Activated B cell treated with CpG ODN at 0.5 μM for 24 hours (primary cell): ENCODE measurements at places on chromosomes 5 and 9. TPM values are rescaled to one million over a fixed set of nuclear protein-coding genes. Genes with fewer than 3 reads are reported as not detected.

DNA sequence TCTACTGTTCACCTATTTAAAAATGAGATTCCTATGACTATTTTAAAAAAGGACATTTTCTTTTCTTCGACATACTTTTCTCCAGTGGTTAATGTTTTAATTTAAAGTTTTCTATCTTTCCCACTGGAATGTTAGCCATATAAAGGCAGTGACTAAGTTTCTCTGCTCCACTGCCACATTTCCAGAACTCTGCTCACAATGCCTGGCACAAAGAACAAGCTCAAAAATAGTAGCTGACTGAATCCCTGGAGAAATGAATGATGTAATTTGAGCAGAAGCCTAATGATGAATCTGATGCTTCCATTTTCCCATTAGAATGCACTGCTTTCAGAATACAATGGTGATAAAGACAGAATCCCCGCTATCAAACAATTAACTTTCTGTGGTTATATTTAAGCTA is 817.8 kb downstream of the MTRR start:
- H3K36me3 ChIP-seq: no peaks in the 10 kb centered on the region
- no peak overlapping the region for H3K4me3 ChIP-seq
- DNase-seq: no peak
- H3K27me3 ChIP-seq: no peaks in the 10 kb centered on the region

GRCh38 chr5:78974011-78974410 is 11.1 kb downstream of the ARSB start:
- H3K36me3 ChIP-seq: no peaks in the 10 kb centered on the region
- H3K27ac ChIP-seq: no peak overlapping the region
- H3K27me3 ChIP-seq: no peaks in the 10 kb centered on the region
- peaks cover 28% of the 10 kb centered on the region for H3K4me1 ChIP-seq
- no peak overlapping the region for H3K4me3 ChIP-seq

DNA sequence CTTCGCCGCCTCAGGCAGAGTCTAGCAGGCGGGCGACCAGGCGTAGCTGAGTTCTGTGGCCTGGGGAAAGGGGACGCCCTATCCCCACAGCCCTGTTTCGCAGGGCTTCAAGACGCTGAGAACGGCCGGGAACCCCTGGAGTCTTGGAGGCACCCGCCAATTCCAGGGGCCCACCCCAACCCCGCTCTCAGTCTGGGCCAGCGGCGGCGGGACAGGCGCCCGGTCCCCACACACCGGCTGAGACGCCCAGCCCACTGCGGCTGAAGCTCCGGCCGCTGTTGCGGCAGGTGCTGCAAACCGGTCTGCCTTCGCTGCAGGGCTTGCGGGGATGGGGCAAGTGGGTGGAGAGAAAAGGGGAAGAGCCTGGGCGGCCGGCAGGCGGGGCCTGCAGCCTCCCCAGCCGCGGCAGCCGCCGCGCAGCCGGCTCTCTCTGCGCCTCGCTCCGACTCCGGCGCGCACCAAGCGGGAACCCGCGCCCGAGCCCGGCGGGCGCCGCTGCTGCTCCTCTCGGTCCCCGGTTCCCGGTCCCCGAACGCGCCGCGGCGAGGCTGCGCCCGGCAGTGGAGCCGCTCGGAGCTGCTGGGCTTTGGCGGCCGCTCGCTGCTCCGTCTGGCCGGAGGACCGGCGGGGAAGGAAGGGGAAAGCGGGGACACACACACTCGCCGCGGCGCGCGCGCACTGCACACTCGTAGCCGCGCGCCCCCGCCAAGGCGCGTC is at the start of gene PIP5K1B:
Gene PIP5K1B (plus strand): TSS at position 427 of the 717 bp plus-strand sequence. CDS start 117,375 bp downstream, outside the sequence.
- peaks cover 50% of the 10 kb centered on the region for H3K4me1 ChIP-seq
- peak within 1 kb of the TSS; percentile 97 for H3K4me3 ChIP-seq

DNA sequence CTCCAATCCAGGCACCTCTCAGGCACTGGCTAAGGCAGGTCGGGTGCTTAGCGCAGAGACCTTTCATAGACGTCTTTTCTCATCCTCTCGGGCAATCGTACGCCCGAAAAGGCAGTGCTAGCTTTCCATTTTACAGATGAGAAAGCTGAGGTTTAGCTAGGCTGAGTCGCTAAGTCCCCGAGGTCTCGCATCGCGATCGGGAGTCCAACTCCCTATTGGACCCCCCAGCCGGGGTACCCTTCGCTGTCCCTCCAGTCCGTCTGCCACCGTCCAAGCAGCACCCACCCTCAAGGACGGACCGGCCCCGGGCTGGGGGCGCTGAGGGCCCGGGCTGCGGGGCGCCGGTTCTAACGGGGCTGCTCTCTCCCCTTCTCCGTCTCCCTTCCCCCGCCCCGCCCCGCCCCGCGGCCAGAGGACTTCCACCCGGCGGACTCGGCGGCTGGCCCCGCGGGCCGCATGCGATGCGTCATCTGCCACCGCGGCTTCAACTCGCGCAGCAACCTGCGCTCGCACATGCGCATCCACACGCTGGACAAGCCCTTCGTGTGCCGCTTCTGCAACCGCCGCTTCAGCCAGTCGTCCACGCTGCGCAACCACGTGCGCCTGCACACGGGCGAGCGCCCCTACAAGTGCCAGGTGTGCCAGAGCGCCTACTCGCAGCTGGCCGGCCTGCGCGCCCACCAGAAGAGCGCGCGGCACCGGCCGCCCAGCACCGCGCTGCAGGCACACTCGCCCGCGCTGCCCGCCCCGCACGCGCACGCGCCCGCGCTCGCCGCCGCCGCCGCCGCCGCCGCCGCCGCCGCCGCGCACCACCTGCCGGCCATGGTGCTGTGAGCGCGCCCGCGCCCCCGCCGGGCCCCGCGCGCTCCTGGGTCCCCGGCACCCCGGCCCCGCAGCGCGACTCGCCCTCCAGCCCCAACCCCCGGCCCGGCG is 12.5 kb upstream of the EXOSC2 start:
- peaks cover 8% of the 10 kb centered on the region for H3K4me1 ChIP-seq
- H3K27ac ChIP-seq: no peak overlapping the region
- H3K4me3 ChIP-seq: peak overlapping the region; percentile 90
- peaks cover 1% of the 10 kb centered on the region for H3K36me3 ChIP-seq

FBP1 gene
- 0.80 and 1.2 TPM in 2 replicates for total RNA-seq

- no peaks in the 10 kb centered on the region for H3K4me1 ChIP-seq
- no peaks in the 10 kb centered on the region for H3K36me3 ChIP-seq
- H3K27ac ChIP-seq: no peak overlapping the region
- no peak for DNase-seq
- peaks cover 29% of the 10 kb centered on the region for H3K27me3 ChIP-seq
- no peak overlapping the region for H3K4me3 ChIP-seq
Observed at GRCh38 chr9:93319992-93320500, 131.4 kb upstream of the FAM120A start.

DNA sequence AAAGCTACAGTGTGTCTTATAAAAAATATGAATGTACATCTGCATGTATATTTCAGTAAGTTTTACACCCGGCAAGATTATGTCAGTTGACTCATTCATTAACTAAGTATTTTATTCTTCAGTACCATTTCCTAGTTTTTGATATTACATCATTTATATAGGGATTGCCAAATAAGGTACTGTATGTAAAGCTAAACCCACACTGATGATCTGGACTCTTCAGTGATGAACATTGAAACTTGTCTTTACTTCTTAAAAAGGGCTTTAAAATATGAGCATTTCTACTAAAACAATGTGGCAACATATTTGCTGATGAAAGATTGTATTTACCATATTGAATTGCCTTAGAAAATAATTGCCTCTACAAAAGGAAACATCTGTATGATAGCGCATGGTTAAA is 151.8 kb upstream of the TLX3 start:
- H3K27ac ChIP-seq: no peak overlapping the region
- H3K4me3 ChIP-seq: no peak overlapping the region
- DNase-seq: no peak
- H3K27me3 ChIP-seq: peaks cover 7% of the 10 kb centered on the region
- H3K36me3 ChIP-seq: no peaks in the 10 kb centered on the region
- H3K4me1 ChIP-seq: peaks cover 6% of the 10 kb centered on the region

PCDHB9 gene
- 0.27 and 0.29 TPM in 2 replicates for total RNA-seq
